ENCODE measurements at places on chromosomes 7 and 10.

- peak; percentile 62 for DNase-seq
Measured at GRCh38 chr7:157150882-157151281, 12.2 kb downstream of the UBE3C start.

DNA sequence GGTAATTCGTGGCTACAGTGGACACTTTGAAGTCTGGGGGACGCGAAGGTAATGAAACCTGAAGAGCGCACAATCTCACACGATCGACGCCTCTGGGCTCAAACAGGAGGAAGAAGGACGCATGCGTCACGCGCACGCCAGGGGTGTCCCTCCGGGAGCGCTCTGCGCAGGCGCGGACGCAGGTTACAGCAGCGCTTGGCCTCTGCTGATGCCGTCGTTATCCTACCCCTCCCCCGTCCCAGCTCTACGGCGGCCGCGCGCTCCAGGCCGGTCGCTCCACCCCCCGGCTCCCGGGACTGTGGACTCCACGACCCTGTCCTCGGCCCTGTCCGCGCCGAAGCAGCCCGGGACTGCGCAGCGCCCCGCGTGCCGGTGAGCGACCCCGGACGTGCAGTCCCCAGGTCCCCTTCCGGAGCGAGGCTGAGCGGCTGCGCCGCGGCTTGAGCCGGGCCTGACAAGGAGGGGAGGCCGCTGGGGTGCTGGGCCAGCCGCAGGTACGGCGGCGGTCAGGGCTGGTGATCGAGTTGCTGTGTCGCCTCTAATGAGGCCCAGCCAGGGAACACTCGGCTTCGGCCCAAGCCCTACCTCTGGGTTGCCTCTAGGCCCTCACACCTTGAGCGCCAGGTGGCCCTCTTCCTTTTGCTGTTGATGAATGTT lies at the start of gene TMEM106B:
Gene TMEM106B, plus strand, starts transcription at position 241 of the 657 bp plus-strand sequence. CDS start 3,517 bp downstream, outside the sequence.
- peak; percentile 97 for DNase-seq

DNA sequence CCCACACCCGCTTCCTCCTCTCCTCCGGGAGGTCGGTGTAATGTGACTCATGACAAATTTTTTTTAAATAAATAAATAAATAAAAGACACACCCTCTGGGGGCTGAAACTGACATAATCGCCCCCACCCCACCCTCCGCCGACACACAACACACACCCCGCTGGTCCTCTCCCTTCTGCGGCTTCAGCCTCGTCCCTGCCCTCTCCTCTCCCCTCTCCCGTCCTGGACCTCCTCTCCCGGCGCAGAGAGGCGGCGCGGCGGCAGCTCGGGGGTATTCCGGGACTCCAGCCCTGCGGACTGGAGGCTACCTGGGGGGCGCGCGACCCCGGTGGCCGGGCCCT lies 686 bp downstream of the ABI1 start:
- peak; percentile 81 for DNase-seq

- no peak for DNase-seq
Measured at GRCh38 chr10:17344206-17344605, 110.2 kb downstream of the ST8SIA6 start.

DNA sequence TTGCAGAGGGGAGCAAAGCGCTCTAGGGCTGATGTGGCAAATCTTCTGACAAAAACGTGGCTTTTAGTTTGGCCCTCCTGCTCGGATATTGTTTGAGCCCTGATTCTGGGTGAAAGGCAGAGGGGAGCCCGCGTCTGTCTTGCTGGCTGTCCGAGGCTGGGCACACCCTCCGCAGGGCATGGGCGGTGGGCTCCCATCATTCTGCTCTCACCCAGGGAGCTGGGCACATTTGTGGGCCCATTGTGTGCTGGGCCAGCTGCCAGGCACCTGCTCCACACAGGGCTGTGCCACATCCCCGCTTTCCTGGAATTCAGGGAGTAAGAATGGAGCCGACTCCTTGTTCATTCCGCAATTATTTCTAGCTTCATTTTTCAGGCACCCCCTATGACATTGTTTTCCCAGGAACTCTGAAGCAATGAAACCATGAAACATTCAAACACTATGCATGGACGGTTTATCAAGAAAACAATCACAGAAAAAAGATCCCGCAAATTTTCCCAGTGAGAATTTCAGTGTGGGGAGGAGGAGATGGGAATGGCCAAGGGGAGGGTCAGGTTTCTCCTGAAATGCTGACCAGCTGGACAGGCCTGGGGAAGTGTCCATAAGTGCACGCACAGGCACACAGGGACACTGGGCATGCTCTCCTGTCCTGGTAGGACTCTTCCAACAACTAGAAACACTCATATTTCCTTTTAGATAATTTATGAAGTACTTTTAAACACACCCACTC lies 341.1 kb downstream of the CXCL12 start:
- DNase-seq: no peak

DNA sequence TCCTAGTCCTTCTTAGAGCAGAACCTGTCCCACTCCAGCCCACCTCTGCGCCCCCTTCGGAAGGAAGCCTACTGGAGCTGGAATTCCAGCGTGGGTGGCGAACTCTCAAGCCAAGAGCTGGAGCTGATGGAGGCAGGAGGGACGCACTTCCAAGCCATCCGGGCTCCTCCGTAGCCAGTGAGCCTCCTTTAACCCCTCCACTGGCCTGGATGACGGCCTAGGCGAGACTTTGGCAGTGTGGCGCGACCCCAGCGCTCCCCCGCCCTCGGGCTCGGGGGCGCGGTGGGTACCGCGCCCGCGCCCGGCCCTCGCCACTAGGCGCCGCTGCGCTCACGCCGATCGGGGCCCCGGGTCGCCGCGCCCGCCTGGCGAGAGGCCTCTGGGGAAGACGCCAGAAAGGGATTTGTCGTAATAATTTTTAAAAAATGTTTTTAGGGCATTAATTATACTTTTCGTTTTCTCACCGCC lies 5.1 kb upstream of the EMX2 start:
- no peak for DNase-seq

DNA sequence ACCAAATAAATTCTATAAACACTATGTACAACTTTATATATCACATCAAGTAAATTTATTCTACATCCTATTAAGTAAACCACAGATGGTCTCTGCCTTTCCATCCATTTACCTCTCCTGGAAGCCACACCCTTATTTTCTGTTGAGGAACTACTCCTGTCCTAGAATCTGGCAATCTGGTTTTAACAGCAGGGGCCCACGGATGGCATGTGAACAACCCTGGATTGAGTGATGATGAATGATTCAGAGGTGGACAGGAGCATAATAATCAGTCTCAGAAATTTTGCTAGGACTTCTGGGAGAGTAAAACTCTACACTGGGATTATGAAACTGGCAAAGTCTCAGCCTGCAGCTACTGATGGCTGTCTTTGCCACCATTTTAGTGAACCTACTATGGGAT lies 54.1 kb downstream of the CDK6 start:
- no peak for DNase-seq

- DNase-seq: no peak
Measured at GRCh38 chr10:105837951-105838350, 1196.9 kb downstream of the SORCS3 start.

GRCh38 chr10:80279146-80279545 lies 10.3 kb downstream of the MAT1A start:
- DNase-seq: no peak

GRCh38 chr7:7653593-7654187 lies 13.1 kb downstream of the UMAD1 start:
- DNase-seq: no peak

- DNase-seq: no peak
Measured at GRCh38 chr7:134783294-134784069, 4.0 kb downstream of the CALD1 start.

DNA sequence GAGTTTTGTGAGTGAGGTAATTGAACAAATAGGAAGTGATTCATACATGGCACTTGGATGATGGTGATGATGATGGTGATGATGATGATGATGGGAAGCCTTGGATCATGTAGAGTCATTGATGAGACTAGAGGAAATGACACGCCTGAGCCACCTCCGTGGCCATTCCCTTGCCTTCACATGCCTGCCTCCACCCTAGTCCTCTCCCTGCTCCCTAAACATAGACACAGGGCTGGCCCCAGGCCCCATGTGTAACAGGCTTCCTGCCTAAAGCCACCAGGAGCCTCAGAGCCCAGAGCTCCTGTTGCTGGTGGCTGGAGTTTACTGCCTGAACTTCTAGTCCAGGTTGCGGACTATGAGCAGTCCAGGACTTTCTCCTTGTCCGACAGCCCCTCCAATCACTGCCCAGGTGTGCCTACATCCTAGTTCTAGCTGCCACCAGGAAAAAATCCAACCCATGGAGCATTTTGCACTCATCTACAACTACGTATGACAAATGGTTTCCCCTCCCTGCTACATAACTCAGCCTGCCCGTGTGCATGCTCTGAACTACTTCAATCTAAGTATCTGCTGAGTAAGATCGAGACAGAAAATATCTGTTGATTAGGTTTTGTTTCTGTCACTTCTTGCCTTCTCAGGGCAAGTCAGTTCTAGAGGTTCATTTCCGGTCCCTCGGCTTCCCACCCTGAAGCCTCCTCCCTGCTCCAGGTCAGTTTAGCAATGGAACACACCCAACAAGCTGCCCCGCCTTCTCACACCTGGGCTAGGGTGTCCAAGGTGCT lies 35.5 kb upstream of the KDM7A start:
- no peak for DNase-seq

GRCh38 chr10:48501787-48502771 lies 102.8 kb downstream of the ARHGAP22 start:
- no peak for DNase-seq

Data from right hindlimb (tissue), 1 donor.